ENCODE measurements at places on chromosomes 1 and 21.

- no peak for DNase-seq
These were observed 103.5 kb upstream of the IRF2BP2 start for GRCh38 chr1:234713440-234713839.

DNA sequence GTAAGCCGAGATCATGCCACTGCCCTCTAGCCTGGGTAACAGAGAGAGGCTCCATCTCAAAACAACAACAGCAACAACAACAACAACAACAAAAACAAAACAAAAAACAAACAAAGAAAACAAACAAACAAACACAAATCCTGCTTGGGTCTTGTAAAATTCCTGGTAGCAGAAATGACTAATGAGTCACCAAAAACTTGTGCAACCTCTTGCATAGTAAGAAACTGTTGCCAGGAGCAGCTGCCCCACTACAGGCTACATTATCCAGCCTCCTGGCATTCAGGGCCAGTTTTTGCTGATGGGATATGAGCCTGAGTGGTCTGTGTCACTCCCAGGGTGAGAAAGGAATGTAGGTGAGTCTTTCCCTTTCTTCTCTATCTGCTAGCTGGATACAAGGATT, 245.4 kb downstream of the TNR start:
- no peak for DNase-seq

GRCh38 chr1:52402860-52403240, 1.4 kb downstream of the ORC1 start:
- no peak for DNase-seq

- DNase-seq, result no peak
These were observed 1186.5 kb upstream of the TMPRSS15 start for GRCh38 chr21:19590044-19590443.

GRCh38 chr1:162062542-162063015, 6.9 kb upstream of the NOS1AP start:
- DNase-seq, result no peak

- DNase-seq, result no peak
These were observed 12.2 kb downstream of the OLFML2B start for GRCh38 chr1:162011337-162012012.

- no peak for DNase-seq
These were observed 3.2 kb downstream of the ELF3 start for GRCh38 chr1:202013603-202014002.

DNA sequence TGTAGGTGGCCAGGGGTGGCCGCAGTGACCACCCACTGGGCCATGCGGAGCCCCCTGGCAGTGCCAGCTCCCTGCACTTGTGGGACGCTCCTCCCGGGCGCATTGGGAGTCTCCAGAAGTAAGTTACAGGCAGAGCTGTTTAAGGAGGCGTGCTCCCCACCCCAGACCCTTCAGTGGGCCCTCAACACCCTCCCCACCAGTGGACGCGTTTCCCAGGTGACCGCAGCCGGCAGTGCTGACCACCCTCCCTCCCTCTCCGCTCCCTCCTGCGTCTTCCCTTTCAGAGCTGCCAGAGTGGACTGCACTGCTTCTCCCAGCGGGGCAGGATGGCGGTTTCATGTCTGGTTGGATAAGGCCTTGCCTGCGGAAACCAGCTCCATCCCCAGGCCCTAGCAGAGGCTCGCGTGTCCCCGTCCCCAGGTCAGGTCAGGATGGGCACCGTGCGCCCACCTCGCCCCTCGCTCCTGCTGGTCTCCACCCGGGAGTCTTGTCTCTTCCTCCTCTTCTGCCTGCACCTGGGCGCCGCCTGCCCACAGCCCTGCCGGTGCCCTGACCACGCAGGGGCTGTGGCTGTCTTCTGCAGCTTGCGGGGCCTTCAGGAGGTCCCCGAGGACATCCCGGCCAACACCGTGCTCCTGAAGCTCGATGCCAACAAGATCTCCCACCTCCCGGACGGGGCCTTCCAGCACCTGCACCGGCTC, 1.1 kb downstream of the LRRC3 start:
- DNase-seq, result no peak

- no peak for DNase-seq
These were observed 66.8 kb upstream of the ANGPTL1 start for GRCh38 chr1:178937695-178938094.

GRCh38 chr1:83967336-83967735, 31.6 kb downstream of the TTLL7 start:
- DNase-seq, result no peak

- DNase-seq, result no peak
These were observed 638 bp downstream of the CD84 start for GRCh38 chr1:160578525-160579191.

GRCh38 chr1:201739080-201739479, 89.9 kb upstream of the IPO9 start:
- no peak for DNase-seq

DNA sequence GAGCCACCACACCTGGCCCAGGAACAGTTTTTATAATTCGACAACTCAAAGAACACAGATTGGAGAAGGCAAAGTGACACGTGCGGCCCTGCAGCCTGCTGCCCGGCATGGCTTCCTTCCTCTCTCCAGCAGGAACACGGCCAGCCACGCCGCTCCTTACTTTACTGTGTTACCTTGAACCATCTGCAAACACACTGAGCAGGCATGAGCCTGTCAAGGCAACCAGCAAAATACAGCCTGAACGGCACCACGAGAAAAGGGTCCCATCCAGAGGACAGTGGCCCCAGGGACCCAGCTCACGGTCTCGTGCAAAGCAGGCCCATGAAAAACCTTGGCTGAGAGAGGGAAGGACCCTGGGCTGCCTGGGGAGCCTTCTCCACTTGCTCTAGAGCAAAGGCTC, 38.8 kb downstream of the NPHP4 start:
- DNase-seq, result no peak

- no peak for DNase-seq
These were observed 16.9 kb downstream of the DYRK3 start for GRCh38 chr1:206651958-206652890.

DNA sequence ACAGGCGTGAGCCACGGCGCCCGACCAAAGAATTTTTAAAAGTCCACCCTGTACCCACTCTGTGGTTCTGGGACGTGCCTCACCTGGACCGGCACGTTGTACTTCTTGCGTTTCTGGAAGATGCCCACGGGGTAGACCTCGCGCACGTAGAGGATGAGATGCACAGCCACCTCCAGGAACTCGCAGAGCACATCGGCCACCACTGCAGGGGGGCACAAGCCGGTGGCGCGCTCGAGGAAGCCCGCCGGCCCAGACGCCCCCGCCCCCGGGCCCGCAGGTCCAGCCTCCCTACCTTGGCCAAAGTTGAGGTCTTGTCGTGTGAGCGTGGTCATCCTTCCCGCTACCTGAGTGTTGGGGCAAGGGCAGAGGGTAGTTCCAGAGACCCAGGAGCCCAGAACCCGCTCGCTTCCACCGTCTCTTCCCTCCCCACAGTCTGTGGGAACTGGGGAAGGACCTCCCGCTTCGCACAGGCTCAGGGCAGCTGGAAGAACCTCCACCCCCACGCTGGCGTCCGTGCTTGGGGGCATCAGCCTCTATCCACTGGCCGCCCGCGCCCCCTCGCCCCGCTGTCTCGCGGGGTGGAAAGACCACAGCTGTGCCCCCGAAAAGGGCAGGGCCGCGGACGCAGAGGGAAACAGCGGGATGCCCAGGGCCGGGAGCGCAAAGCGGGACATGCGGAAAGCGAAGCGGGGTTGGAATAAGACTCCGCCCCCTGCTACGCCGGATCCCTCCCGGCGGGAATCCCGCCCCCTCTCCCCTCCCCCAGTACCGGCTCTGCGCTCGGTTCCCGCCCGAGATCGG, 478 bp downstream of the MAD2L2 start:
- DNase-seq, result no peak

- no peak for DNase-seq
These were observed 579 bp downstream of the SH3BP5L start for GRCh38 chr1:248825136-248825535.

GRCh38 chr1:168135116-168135920, 1.4 kb downstream of the GPR161 start:
- DNase-seq, result no peak

DNA sequence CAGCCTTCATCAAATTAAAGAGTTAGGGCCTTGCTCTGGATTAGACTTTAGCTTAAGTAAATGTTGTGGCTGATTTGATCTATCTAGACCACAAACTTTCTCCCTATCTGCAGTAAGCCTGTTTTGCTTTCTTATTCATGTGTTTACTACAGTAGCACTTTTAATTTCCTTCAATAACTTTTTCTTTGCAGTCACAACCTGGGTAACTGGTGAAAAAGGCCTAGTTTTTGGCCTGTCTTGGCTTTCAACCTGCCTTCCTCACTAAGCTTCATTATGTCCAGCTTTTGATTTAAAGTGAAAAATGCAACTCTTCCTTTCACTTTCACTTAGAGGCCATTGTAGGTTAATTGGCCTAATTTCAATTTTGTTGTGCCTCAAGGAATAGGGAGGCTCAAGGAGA, 12.5 kb upstream of the LPGAT1 start:
- DNase-seq, result no peak

DNA sequence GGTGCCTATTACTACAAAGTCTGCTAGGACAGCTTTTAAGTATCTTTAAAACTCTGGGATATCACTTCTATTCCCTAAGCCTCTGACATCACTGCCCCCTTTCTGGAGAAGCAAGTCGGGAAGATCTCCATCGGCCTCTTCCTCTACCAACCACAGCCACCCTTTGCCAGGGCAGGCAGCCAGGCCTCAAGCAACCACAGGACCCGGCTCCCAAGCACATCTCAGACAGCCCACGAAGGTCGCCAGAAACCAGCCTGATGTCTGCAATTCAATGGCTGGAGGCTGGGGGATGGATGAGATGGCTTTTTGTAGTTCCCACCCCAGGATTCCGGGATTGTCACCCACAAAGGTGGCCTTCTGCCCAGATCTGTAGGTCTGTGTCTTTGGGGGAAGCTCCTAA, 70.7 kb downstream of the LGR6 start:
- no peak for DNase-seq

GRCh38 chr1:42456754-42457089, 379 bp downstream of the PPCS start:
- peak; percentile 19 for DNase-seq

GRCh38 chr21:43975469-43976098, 36.5 kb upstream of the TRAPPC10 start:
- DNase-seq, result peak; percentile 53

DNA sequence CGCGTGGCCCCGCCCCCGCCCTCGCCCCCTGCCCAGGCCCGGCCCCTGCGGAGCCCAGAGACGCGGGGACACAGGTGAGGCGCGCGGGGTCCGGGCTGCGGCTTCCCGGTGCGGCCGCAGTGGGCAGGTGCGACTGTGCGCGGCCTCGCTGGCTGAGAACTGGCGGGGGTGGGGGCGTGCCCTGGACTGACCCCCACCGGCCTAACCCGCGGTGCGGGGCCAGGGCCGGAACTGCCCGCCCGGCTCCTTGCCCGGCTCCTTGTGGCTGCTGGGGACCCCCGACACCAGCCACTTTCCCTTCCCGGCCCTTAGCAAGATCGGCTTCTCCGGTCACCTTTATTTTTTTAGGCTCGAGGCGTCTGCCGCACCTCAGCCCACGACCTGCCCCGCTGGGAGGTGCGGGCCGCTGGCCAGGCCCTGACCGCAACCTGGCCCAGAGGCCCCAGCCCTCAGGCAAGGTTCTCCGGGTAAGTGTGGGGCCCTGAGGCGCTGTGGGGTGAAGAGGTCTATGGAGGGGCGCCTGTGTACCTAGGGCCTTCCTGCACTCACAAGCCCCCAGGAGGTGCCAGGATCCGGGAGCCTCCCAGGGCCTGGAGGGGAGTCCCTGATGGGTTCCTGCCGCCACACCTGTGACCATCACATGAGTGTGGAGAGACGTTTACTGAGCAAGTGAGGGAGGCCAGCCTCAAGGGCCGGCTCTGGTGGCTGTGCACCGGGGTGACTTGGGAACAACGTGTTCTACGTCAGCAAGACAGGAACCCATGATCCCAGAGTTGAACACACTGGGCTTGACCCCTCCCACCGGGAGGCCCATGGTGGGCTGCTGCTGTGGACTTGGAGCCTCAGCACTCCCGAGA, at the start of gene SMIM1:
SMIM1 (plus strand) TSS at position 35 of the 857 bp plus-strand sequence. CDS start 2,625 bp downstream, outside the sequence.
- no peak for DNase-seq

DNA sequence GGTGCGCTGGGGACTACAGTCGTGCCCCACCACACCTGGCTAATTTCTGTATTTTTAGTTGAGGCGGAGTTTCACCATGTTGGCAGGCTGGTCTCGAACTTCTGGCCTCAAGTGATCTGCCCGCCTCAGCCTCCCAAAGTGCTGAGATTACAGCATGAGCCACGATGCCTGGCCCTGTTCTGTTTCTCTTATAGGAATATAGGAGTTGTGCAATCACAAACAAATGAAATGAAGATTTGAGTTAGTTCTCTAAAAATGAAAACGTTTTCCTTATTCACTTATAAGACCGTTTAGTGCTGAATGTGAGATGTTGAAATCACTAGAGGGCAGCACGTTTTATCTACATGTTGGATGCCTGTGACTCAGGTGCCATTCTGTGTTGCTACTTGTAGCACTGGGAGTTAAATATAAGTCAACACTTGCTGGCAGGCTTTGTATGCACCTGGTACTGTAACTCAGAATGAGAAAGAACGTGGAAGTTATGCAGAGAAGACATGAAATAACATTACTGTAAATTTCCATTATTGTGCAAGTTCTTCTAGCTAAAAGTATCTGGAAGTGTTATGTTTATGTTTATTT, 45.8 kb downstream of the MIGA1 start:
- no peak for DNase-seq

GRCh38 chr1:198681831-198682759, 43.3 kb downstream of the PTPRC start:
- peak; percentile 72 for DNase-seq

DNA sequence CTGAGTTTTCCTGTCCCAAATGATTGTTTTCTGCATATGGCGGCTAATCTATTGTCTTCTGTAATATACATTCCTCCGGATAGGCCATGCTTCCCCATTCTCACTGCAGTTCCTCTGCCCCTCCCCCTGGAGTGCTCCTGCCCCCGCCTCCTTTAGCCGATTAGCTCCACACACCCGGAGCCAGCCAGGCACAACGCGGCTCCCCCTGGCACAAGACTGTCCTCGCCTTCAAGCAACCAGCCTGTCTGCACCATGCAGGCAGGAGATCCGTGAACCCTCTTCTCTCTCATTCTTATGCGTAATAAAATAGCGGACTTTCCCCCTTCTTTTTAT, 18.0 kb downstream of the SERTAD4 start:
- DNase-seq, result no peak

GRCh38 chr1:9494936-9495758, 44.1 kb upstream of the SLC25A33 start:
- DNase-seq, result peak; percentile 36

- no peak for DNase-seq
These were observed 349.4 kb upstream of the RUNX1 start for GRCh38 chr21:35398346-35398982.

GRCh38 chr1:22830041-22830566, 119.5 kb downstream of the EPHB2 start:
- DNase-seq, result no peak

DNA sequence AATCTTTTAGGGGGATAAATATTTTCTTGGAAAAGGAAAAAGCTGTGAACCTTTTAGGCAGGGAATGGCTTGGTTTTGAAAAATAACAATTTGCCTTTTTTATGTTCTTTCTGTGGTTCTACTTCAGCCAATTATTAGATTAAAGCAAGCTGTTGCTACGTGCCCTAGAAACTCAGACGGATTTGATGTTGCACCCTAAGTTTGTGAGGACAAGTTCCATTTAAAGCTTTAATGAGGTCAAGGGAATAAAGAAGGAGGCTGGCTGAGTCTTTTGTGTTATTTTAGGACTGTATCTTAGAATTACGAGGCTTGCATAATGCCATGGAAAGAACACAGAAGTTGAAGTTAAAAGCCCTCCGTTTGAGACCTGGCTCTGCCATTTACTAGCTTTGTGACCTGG, 216.9 kb downstream of the NUF2 start:
- no peak for DNase-seq

GRCh38 chr1:236844499-236845271, 49.6 kb downstream of the MTR start:
- no peak for DNase-seq

GRCh38 chr1:240362826-240363225, 249.1 kb downstream of the GREM2 start:
- no peak for DNase-seq
